ENCODE measurements at places on chromosomes 11 and 22.

DNA sequence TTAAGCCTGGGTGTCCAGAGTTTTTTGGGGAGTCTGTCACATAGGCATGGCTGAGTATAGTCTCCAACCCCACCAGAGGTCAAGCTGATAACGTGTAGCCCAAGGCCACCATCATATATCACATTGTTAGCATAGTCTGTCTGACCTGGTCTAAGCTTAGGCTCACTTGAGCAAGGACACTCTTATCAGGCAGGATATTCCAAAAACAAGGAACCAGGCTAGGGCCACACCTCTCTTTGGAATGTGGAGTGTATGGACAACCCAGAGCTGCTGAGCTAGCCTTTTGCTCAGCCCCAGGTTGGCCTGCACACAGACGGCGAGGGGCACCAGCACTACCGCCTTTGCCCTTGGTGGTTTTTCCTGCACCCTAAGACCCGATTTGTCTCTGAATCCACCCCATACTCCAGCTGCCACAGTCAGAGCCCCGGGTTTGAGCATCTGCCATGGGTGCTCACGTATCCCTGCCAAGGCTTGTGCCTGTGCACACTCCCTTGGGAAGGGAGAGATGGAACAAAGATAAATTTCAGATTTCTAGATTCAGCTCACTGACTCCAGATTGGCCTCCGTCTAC lies 7.2 kb downstream of the SNAP29 start:
- DNase-seq, result no peak

- no peak for DNase-seq
Observed at GRCh38 chr11:96758957-96759356, 369.1 kb downstream of the JRKL start.

- no peak for DNase-seq
Observed at GRCh38 chr11:59144096-59144495, 1.4 kb downstream of the FAM111A start.

DNA sequence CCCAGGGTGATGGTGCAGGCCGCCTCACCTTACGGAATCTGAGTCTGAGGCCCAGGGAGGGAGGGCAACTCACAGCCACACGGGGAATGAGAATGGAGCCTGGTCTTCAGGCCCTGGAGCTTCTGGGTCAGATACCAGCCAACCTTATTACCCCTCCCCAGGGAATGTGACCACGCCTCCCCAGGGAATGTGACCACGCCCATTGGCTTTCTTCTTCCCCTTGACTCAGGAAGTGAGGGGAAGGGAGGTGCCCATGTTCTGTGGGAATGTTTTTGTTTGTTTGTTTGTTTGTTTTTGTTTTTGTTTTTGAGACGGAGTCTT lies 57.5 kb upstream of the RBFOX2 start:
- DNase-seq, result no peak

DNA sequence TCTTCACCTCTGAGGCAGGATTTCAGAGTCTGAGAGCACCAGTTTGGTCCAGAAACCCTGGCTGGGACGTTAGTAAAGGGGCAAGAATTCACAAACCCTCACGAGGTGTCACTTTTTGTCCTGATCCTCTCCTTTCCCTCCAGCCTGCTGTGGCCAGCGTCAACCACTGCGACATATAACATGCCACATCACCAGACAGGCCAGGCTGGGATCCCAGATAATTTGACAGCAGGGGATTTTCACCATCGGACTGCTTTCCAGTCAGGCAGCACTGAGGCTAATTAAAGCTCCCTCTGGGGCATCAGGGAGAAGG lies 36.8 kb upstream of the RBFOX2 start:
- no peak for DNase-seq

DNA sequence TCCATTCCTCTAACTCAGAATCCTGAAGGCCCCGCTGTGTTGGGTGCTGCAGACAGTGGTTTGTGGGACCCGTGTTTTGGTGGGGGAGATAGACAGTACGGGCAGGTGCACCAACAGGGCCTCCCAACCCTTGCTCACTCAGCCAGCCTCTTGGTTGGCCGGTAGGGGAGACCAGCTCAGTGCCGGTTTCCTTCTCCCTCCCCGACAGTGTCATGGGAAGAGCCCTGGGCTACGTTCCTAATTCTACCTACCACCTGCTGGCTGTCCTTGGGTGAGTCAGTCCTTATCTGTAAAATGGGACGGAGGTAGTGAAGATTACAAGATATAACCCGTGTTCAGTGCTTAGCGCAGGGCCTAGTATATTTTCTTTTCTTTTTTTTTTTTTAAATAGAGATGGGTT lies 5.9 kb downstream of the TMEM134 start:
- no peak for DNase-seq

- no peak for DNase-seq
Observed at GRCh38 chr11:130024361-130024760, 21.7 kb upstream of the PRDM10 start.

- DNase-seq, result no peak
Observed at GRCh38 chr22:19019029-19019678, 83.1 kb upstream of the PRODH start.

GRCh38 chr11:15824060-15824459 lies 532.3 kb downstream of the SOX6 start:
- DNase-seq, result no peak

GRCh38 chr22:36017651-36018091 lies 11.0 kb downstream of the RBFOX2 start:
- DNase-seq, result no peak

- no peak for DNase-seq
Observed at GRCh38 chr11:26847459-26847858, 125.6 kb upstream of the SLC5A12 start.

Measured in activated CD4-positive, CD25-positive, alpha-beta regulatory T cell (primary cell).